ENCODE measurements at places on chromosomes 7 and 10.
A peak's percentile ranks its signal among the peaks of the same experiment; 100 is the strongest.

GRCh38 chr10:78215645-78216044 lies 182.0 kb downstream of the RPS24 start:
- peak; percentile 30 for DNase-seq

DNA sequence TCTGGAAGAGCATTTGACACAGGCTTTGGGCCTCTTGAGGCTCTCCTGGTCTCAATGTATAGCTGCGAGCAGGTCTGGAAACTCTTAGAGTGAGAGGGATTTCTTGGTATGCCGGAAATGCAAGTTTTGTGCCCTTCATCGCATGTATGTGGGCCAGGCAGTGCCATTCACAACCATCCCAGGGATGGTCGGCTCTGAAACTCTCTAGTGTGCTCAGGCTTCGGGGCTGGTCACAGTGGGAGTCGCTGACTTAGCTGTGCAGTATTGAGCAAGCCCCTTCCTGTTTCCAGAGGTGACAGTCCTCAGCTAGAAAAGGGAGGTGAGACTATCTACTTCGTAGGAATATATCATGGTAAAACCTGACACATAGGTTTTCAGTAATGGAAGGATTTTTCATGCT lies 2.0 kb upstream of the AOAH start:
- DNase-seq: no peak

DNA sequence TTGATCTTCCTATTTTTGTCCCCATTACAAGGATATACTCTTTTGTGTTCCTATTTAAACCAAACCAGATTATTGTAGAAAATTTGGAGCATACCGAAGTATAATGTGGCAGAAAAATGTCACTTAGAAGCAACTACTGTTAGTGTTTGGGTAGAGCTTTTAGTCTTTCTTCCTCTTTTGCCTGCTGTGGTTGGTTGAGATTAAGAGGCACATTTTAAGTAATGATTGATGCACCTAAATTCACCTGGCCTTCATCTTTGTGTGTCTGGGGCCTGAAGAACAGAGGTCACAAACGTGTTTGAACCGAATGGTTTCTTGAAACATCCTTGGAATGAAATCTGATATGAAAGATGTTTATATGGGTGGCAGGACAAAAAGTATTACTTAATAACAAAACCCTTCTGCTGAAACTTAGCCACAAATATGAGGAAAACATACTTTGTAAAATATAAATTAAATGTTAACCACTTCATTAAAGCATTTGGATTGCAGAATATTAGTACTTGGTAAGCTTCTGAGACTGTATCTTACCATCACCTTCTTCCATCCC lies 2.6 kb downstream of the BPGM start:
- DNase-seq: no peak

- no peak for DNase-seq
These were observed 47.9 kb downstream of the OGDH start for GRCh38 chr7:44654255-44654796.

- DNase-seq: peak; percentile 30
These were observed 47.9 kb downstream of the TAF3 start for GRCh38 chr10:7866176-7866575.

DNA sequence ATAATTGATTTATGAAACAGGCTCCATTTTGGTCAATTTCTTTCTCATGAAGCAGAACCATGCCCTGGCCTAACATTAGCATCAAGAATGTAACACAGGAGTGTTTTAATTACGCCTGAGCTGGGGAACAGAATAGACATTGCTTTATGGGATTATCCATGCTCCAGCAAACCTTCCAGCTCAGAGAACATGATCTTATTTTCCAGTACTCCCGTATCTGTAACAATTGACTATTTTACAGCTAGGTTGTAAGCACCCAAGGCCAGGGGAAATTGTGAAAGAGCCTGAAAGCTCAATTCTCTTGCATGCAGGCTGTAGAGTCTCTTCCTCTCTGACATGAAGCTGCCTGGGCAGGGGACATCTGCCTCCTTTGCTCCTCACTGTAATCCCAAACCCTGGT lies 30.8 kb upstream of the CRYGN start:
- no peak for DNase-seq

DNA sequence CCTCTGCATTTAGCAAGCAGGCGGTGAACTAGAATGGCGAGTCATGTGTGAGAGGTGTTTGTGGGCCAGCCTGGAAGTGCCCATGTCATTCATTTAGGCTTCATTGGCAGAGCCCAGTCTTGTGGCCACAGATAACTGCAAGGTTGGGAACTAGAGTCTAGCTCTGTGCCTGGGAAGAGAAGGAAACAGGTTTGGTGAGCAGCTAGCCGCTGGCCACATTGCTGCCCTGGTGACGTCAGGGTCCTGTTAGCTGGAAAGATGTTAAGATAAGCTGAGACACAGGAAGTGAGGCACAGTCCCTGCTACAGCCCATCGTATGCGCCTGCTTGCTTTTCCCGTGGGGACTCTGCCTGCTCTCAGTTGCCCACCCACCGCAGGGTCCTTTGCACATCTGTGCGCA lies 185.5 kb downstream of the CAMK1D start:
- DNase-seq: peak; percentile 59

GRCh38 chr7:3236268-3236667 lies 64.8 kb upstream of the SDK1 start:
- DNase-seq: no peak

GRCh38 chr7:45224832-45225231 lies 67.2 kb downstream of the RAMP3 start:
- no peak for DNase-seq

GRCh38 chr7:1176891-1177373 lies 16.9 kb upstream of the ZFAND2A start:
- DNase-seq: peak; percentile 60

- DNase-seq: no peak
These were observed 243.0 kb downstream of the PLXDC2 start for GRCh38 chr10:20059084-20059835.

DNA sequence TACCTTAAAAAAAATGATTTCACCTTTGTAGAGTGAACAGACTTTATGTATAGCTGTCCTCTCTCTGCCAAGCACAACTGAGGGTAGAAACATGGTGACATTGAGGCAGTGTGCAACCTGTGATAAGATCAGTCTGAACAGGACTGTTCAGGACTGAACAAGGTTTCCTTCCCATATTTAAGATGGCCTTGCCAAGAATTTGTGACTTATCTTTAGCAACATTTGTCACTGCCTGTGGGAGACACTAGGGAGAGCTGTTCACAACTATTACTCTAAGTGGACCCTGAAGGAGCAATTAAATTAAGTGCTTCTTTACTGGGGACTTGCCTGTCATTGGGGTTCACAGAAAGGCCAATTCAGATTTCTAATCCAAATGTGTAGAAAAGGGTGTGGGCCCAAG lies 6.7 kb downstream of the OR13A1 start:
- DNase-seq: no peak

GRCh38 chr10:48724127-48724526 lies 39.5 kb downstream of the WDFY4 start:
- DNase-seq: peak; percentile 22

DNA sequence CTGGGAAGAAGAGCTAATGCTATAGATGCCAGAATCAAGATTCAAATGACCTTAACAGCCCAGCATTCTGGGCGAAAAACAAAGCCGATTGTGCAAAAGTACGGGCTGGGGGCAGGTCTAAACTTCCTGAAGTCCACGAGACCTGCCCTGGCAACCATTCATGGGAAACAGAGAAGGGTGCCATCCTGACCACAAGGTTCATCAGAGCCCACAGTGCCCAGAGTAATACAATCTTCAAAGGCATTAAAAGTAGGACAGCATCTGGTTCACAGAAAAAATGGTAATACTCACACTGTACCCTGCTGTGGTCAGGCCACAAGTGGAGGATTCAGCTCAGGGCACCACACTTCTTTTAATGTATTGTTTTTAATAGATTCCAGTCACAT lies 36.1 kb downstream of the SORBS1 start:
- DNase-seq: no peak

- no peak for DNase-seq
These were observed 285.9 kb downstream of the ATRNL1 start for GRCh38 chr10:115379064-115379463.

GRCh38 chr7:92835261-92835850 lies 1.0 kb downstream of the CDK6 start:
- peak; percentile 79 for DNase-seq

DNA sequence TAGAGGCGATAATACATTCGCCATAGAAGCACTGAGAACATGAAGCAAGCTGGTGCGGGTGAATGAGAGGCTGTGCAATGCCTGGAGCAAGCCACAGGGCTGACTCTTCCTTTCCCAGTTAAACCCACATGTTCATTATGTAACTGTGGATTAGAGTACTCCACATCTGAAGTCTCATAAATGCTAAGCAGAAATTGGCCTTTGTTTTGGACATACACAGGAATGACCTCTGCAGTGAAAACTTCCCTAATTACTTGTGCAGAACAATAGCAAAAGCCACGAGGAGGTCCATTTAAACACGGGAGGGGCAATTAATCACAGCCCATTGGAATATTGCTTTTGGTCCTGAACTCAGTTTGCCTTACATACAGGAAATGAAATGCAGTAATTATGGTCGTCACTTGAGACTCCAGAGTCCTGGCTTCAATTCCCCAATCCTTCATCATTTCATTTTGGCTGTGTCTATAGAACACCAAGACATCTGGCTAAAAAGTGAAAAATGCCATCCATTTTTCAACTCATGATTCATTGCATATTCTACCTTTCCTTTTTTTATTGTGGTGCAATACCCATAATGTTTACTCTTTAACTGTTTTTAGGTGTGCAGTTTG lies 78.7 kb upstream of the CXCL12 start:
- no peak for DNase-seq

DNA sequence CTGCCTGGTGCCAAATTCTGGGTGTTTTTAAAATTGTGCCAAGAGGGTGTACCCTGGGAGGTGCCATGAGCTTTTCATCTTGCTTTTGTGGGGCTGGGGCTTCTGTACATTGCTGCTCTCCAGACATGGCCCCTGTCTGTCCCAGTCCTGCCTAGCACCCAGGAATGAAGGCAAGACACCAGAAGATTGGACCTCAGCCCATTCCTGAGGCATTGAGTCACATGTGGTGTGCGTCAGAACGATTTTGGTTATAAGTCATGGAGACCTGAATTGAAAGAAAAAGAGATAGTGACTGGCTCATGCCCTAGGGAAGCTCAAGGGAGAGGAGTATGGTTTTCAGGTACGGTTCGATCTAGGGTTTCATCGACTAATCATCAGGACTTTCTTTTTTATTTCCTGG lies 493.2 kb downstream of the TYW1 start:
- no peak for DNase-seq

- DNase-seq: no peak
These were observed 48.9 kb downstream of the CALD1 start for GRCh38 chr7:134828361-134828760.

DNA sequence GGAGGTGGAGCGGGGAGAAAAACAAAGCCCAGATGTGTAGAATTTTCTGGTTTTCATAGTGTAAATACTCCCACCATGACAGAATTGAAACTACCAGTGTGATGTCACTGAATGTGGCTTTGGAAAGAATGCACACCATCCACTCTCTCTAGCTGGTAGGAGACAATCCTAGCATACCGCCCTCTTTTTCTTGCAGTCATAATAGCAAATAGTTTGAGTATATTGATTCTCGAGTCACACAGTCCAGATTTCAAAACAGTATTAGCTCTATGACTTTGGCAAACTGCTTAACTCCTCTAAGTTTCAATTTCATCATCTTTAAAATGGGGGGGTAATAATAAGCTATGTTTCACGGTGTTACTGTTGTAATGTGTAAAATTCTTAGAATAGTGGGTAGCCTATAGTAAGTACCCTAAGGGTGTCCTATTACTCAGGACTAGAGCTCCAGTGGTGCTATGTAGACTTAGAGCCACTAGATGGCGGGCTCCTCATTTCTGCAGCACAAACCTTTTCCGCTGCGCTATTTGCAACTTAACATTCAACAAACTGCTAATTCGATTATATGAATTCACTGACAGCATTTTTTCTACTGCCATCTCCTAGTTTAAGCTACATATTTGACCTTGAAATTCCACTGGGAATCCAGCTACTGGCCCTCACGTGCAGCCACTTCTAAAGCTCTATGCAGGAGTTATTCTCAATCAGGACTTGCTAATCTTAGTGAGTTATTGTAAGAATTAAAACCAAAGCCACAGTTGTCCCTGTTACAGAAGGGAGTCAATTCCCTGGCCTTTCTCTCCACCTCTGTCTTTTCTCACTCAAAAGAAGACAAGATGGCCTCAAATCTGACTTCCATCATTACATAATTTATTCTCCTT lies 18.7 kb downstream of the TAS2R40 start:
- DNase-seq: peak; percentile 78

DNA sequence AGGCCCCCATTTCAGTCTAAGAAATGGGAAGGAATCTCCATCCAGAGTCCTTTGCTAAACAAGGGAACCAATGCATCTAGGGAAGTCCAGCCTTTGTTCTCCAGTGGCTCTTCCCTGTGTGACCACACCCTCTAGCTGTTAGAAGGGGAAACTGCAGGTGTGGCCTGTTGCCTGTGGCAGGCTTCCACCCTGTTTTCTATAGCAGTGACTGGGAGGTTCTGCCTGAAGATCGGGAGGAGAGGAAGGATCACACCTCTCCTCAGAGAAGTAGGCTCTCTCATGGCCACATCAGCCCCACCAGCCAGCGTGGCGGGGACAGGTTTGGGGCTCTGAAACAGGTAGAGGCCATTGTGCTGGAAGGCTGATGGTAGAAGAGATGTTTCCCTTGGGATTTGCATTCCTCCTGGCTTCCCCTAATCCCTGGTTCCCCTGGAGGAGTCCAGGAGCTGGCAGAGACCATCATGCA lies 47.7 kb upstream of the TRIM8 start:
- DNase-seq: peak; percentile 53

GRCh38 chr7:28112883-28113540 lies 67.6 kb downstream of the JAZF1 start:
- DNase-seq: peak; percentile 80

DNA sequence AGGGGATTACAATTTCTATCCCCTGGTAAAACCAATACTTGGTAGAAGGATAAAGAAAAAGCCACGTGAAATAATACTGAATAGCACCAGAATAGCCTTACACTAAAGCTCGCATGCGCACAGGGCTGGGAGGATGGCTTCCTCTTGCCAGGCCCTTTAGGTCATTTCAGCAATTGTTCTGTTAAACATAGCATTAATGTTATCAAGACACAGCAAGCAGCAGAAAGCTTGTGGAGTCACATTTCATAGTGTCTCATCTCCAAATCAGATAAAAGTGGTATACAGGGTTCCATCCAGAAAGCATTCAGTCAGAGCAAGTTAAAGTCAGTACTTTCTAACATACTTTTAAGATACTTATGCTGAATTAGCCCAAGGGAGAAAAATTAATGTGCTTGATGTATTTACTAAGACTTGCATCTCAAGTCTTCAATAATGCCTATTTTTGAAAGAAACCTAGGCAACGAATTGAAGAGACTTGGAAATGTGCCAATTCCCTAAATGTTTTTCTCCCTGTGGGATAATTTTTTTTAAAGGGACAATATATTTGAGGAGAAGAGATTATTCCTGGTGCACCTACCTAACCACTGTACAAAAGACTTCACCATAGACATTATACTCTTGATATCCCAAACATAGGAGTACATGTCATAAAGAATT lies 14.3 kb upstream of the NPM3 start:
- DNase-seq: no peak

GRCh38 chr7:71625545-71625944 lies 493.6 kb downstream of the GALNT17 start:
- no peak for DNase-seq
